ENCODE measurements at places on chromosomes 6 and 20.
A peak's percentile ranks its signal among the peaks of the same experiment; 100 is the strongest.

GRCh38 chr6:4085332-4085700, 6.4 kb upstream of the FAM217A start:
- DNase-seq = no peak

DNA sequence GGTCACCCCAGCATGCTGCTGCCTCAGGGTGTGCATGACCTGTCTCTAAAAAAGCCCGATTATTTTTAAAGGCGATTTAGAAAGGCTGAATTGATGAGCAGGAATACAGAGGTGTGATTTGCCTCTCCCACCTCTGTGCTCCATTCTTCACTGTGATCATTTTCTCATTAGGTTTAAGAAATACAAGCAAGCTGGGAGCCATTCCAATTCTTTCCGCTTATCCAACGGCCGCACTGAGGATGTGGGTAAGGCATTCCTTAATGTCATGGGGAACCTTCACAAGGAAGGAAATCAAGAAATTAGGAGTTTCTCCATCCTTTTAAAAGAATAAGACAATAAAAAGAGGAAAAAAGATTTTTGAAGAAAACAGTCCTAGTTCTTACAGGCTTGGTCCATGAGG, 55.6 kb upstream of the GNRH2 start:
- no peak for DNase-seq

DNA sequence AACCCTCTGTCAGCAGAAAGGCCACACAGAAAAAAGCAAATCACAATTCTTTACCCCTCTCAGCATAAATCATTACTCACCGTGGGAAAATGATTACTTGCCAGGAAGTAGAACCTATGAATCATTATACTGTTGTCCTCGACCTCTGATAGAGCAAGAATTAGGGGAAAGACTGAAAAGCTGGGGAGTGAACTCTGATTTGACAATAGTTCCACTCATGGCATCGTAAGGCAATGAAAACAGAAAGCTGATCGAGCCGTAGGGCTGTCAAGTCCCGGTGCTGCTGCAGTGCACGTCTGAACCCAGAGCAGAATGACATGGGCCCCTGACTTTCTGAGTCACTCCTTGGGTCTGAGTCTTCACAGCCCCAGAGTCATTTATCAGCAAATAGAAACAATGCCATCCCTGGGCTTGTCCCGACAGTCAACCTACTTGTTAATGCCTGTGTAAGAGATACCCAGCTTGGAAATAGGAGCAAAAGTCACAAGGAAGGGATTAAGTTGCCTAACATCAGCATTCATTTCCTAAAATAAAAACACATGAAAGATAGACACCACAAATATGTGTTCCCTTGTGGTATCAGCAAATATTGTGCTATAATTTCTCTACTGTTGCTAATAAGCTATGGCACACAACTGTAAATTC, 224.8 kb upstream of the MARCKS start:
- peak; percentile 94 for DNase-seq

GRCh38 chr6:11972806-11973205, 39.3 kb upstream of the HIVEP1 start:
- DNase-seq = no peak

Measured in CD14-positive monocyte (primary cell).